Kidney capillary endothelial cell (primary cell): ENCODE measurements at places on chromosomes 16 and 17.

- no peak for DNase-seq
These were observed 28.5 kb downstream of the NSMCE1 start for GRCh38 chr16:27239906-27240655.

DNA sequence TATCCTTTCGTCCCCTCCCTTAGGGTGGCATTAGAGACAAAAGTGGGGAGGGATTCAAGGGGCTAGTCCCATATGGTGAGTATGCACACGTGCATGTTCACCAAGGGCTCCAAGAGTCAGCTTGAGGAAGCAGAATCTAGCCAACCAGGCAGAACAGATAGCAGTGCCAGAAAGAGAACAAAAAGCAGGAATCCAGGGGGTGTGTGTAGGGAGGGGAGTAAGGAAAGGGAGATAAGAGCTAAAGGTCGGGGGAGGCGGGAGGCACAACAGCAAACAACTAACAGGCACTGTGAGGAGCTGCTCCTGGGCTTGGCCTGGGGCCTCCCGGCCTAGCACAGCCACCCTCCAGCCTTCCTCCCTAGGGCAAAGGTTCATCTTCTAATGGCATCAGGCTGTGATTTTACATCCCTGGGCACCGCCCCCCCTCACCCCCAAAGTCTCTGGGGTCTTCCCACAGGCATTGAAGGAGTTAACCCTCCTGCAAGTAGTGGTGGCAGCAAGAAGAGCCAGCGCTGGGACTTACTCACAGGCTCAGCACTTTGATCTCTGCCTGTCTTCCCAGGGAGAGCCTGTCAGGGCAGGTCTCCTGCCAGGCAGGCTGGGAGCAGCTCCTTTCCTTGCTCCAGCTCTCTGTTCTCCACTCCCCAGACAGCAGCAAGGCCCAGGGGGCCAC is 12.4 kb upstream of the SUPT4H1 start:
- no peak for DNase-seq

- peak; percentile 67 for DNase-seq
These were observed 1508.2 kb downstream of the CDH11 start for GRCh38 chr16:63613701-63614100.

- no peak for DNase-seq
These were observed 8.8 kb upstream of the SDR42E1 start for GRCh38 chr16:82020051-82020450.

- no peak for DNase-seq
These were observed 16.0 kb downstream of the KRT33A start for GRCh38 chr17:41334385-41335305.

DNA sequence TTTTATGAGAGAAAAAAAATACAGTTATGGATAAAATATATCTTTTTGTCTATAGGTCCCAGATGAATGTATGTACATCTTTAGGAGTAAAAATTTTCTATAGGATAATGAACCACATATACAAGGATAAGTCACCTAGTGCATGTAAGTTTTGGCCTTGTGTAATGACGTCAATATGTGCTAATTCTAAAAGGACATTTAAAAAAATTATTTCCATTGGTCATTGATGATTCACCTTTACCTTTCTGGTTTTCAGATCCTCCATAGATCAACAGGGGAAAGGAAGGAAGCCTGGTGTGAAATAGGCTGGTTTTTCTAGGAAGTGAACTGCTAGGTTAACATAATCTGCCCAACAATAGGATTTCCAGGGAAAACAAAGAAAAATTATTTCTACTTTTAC is 684.3 kb upstream of the SOX9 start:
- DNase-seq, result no peak

DNA sequence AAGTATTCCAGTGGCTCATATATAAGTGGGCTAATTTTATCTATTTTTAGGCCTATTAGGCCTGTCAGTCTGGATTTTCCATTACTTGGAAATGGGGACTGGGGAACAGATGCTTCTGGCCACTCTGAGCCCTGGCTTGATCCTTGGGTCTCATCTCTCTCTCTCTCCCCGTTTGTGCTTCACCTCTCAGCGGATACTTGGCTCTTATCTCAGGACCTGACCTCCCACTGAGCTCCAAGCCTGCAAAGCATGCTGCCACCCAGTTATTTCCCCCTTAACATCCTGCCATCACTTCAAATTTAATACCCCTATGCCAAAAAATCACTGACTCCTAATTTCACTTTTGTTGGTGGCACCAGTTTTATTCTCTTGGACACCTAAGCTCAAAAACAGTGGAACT is 4.2 kb downstream of the ZNF843 start:
- no peak for DNase-seq

DNA sequence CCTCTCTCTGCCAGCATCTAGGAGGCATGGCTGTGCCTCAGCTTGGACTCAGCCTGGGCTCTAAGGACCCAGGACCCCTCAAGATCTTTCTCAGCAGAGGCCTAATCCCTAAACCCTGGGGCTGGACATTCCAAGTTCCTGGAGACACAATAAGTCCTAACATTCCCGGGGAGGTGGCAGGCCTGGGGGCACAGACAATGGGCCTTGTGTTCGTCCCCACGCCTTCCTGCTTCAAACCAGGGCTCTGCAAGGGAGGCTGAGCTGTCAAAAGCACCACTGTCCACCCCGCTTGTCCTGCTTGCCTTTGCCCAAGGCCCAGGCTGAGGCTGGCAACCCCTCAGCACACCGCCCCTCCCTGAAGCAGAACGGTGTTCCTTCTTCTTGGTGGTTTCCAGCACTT is 13.7 kb downstream of the SDK2 start:
- DNase-seq, result no peak

- no peak for DNase-seq
These were observed 21.7 kb downstream of the USP36 start for GRCh38 chr17:78818932-78819331.

GRCh38 chr17:30848021-30848420 is 16.3 kb downstream of the ATAD5 start:
- no peak for DNase-seq

DNA sequence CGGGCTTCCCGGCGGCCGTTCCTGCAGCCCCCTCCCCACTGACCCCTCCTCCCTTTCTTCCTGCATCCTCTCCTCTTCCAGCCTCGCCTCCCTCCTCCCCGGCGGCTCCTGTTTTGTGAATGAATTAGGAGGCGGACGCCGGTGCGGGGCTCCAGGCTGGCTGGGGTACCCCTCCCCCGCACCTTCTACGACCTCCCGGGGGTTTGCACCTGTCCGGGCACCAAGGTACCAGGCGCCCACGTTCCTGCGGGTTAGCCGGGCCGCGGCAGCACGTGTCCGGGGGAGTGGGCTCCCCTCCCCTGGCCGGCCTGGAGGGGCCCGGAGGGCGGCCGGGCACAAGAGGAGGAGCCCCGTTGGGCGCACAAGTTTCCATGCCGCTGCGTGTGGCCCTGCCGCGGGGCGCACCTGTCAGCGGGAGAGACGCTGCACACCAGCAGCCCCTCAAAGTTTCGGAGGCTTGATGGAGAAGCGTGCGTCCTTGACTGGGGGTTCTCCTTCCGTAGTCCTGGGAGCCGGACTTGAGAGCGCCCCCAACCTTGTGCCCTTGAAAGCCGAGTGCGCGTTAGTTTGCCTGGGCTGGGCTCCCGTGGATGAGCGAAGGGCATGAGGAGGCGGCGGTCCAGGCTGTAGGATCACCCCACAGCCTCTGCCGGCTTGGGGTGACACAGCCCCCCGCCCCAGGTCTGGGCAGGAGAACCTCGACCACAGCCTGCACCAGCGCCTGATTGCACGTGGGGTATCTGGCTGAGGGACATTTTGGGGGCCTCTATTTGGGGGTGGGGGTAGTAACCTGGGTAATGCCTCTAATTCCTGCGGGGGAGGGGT is 1.2 kb downstream of the HAS3 start:
- DNase-seq, result no peak

DNA sequence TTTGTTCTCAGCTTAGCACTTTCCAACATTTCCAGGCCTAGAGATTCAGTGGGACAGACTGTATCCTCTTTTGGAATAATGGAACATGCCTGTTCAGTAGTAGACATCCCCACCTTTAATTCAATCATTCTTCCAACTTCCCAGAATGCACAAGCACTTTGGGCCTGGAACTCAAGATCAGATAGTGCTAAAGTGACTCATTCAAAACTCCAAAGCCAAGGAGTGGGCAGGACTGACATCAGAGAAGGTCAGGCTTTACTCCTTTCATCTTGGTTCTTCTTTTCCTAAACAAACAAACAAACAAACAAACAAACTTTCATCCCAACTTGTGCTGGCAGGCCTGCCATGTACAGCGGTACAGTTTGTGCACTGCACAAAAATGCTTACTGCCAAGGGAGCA is 172.0 kb downstream of the AXIN2 start:
- no peak for DNase-seq
